Amniotic stem cell (primary cell): ENCODE measurements at places on chromosomes 5 and 9.

DNA sequence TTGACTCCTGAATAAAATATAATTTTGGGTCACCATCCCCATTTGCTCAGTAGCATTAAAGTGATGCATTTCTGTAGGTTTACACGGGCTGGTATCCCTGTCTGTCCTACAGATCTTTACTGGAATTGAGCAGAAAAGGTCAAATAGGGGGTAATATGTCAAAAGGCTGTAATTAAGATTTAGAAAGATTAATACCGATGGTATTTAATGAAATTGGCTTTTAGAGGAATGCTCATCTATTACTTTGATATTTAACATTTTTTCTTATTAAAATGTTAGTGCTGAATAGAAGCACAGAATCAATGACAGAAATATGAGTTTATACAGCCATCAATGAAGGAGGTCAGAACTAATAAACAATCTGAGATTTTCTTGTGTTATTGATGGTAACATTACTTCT, 1762.2 kb upstream of the WWC1 start:
- no peak for DNase-seq

DNA sequence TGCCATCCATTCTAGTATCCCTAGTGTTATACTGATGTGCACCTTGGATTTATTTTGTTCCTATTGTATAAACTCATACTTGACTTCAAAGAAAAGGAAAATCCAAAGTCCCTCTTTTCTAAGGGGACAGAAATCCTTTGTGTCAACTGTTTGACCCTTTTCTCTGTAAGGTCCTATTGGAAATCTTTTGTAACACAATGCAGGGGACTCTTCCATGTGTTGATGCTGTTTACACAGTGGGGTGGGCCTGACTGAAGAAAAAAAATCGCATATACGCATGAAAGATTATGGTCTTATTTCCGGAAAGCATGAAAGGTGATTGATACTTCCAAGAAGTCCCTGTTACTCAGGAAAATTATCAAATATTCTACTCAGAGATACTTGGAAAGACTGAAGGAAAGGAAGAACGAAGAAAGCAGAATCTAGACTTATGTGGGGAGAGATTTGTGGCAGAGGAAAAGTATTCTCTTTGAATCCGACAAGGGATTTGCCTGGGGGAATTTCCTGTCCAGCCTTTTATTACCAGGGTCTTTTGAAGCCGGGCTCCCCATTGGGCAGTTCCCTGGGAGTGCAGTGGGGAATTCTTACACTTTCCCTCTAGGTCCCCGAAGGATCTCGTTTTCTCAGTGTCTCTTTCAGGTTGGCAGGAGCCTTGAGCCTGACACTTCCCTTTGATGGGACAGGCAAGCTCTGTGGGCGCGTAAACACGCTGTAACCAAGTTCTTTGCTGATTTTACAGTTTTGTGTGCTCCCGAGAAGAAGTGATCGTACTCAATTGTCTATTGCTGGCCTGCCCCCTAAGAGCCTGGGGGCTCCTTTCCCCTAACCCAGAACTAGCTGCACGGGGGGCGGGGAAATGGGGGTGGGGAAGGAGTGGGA, 779 bp upstream of the VCAN start:
- DNase-seq = no peak

GRCh38 chr9:73714294-73714693, 562.6 kb downstream of the ANXA1 start:
- DNase-seq = no peak

- DNase-seq = no peak
Measured at GRCh38 chr9:18501949-18502348, 28.0 kb downstream of the ADAMTSL1 start.

- DNase-seq = peak; percentile 5
Measured at GRCh38 chr9:98118640-98119601, at the start of gene TRIM14. Gene TRIM14 (minus strand): TSS chr9:98119222. CDS start chr9:98119188, 34 bp downstream.
